ENCODE measurements at places on chromosomes 2 and 18.

- DNase-seq: no peak
Measured at GRCh38 chr2:32284321-32284720, 6.6 kb downstream of the YIPF4 start.

DNA sequence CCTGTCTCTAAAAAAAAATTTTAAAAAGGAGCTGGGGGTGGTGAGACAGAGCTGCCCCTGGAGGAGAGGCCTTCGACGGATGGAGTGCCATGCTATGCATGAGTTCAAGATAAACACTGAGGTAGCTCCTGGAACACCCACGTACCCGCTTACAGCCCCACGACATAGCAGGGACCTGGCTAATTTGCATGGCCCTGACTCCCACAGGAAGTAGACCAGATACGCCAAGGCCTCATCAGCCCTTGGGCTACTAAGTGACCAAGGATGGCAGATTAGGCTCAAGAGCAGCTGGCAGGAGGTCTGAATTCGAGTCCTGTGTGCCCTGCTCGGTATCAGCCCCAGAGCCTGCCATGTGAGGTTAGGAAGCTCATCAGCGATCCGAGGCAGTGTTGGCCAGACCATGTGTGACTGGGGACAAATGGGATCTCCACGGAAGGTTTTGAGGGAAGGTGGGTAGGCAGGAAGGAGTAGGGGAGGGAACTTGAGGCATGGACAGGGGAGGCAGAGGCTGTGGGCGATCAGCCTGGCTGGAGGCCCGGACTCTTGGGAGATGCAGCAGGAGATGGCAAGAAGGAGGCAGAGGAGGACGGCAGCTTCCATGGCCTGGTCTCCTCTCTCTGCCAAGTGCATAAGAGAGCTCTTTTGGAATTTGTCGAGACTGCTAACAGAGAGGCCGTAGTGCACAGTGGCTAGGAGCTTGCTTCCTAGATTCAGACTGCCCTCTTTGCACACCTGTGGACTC is 218.3 kb downstream of the GLI2 start:
- no peak for DNase-seq

DNA sequence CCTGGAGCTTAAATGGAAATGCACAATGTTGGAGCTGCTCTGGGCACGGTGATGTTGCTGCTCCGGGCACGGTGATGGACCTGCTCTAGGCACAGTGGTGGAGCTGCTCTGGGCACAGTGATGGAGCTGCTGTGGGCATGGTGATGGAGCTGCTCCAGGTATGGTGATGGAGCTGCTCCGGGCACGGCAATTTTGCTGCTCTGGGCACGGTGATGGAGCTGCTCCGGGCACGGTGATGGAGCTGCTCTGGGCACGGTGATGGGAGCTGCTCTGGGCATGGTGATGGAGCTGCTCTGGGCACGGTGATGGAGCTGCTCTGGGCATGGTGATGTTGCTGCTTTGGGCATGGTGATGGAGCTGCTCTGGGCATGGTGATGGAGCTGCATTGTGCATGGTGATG is 79.7 kb downstream of the LDLRAD4 start:
- no peak for DNase-seq

GRCh38 chr18:79395761-79396404 is at the start of gene NFATC1:
TSS of gene NFATC1 (plus strand) at chr18:79395930. CDS start at chr18:79396225, 295 bp downstream.
- no peak for DNase-seq

GRCh38 chr2:145043399-145043834 is 523.5 kb upstream of the ZEB2 start:
- DNase-seq: no peak

DNA sequence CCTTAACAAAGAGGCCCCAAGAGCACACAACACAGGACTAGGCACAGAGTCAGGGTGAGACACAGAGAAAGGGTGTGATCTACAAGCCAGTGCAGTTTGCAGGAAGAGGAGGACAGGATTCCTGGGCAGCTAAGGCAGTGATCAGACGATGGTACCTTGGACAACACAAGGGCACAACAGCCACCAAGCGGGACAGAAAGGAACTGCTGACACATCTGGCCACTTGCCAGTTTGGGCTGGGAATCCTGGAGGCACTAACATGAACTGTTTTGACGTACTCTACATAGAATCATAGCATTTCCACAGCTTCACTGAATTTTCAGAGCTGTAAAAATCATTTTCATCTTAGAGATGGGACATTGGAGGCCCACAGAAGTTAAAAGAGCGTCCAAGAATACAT is 221.5 kb upstream of the SLC35G4 start:
- no peak for DNase-seq

GRCh38 chr18:65906621-65907034 is 155.8 kb downstream of the CDH7 start:
- DNase-seq: no peak

- no peak for DNase-seq
Measured at GRCh38 chr2:60565472-60565871, 12.0 kb upstream of the BCL11A start.

DNA sequence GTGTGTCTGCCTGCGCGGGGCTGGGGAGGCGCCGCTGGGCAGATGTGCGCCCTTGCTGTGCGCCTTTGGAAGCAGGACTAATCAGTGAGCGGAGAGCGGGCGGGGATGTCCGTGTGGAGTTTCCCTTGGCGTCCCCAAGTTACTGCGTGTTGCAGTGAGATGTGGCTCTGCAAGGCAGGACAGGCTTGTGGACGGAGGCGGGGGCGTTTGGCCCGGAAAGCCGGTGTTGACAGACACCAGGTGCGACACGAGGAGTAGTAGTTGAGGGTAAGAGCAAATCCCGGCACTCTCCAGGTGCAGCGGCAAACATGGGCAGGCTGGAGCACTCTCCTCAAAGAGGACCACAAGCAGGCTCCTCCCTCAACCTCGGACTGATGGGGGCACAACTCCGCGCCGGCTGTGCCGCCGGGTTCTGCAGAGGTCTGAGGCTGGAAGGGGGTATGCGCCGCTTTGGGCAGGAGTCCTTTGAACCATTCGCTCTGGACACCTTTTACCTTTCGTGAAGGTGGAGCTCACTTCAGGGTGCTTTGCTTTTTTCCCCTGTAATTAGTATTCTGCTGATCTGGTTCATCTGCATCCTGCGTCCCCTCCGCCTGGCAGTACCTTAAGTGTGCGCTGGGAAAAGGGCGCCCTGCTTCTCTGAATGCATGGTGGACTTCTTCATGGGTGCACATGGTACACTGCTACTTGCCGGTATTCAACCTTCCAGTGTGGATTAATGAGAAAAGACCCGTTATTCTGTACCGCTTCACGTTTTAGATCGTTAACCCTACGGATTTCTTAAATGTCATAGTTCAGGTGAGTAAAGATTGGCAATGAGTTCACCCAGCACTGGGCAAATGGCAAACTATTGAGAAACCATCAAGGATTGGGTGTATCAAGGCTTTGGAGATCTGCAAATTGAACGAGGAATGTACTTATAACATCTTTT is 608 bp downstream of the CDH7 start:
- no peak for DNase-seq

GRCh38 chr2:25358836-25359235 is 17.1 kb upstream of the DNMT3A start:
- no peak for DNase-seq

DNA sequence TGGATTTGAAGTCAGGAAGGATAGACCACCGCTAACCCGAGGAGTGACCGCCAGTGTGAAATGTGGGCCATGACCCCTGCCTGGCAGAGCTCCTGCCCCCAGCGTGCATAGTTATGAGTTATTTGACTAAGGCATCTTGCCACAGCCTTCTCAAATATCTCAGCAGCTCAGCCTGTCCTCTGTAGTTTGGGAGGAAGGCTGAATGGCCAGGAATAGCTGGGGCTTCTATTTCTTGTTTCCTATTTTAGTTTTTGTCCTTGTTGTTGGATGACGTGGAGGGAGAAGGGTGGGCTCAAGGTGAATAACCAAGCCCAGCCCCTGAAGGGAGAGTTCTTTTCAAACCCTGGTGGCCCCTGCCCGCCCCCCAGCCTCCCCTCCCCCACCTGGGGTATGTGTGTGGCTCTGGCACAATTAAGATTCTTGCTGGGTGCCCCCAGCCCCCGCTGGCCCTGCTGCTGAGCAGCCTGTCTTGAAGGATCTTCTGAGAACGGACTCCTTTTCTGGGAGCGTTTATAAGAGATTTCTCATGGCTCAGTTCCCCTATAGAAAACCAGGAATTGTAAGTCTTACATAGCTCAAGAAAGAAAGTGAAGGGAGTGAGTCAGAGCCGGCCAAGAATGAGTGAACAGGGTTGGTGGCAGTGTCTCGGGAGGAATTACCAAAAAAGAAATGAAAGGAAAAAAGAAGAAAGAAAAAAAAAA is 157.4 kb downstream of the GLI2 start:
- DNase-seq: no peak

GRCh38 chr2:73109431-73110167 is 3.1 kb downstream of the RAB11FIP5 start:
- DNase-seq: no peak

DNA sequence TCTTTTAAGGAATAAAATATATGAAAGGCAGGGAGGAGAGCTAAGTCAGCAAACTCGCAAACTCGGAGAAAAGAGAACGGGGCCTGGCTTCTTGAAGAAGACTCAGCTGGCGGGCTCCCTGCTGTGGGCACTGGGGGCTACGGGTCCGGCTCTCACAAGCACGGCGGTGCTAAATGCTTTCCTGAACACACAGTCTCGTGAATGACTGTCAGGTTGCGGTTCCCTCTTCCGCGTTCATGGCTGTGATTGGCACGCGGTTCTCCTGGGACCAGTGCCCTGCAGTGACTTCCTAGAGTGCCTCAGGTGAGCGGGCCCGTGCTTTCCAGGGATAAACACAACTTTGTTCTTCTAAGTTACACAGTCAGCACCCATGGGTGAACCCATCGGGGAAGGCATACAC is 208.4 kb downstream of the HDAC4 start:
- DNase-seq: no peak

GRCh38 chr2:5982903-5983265 is 290.7 kb downstream of the SOX11 start:
- DNase-seq: no peak

DNA sequence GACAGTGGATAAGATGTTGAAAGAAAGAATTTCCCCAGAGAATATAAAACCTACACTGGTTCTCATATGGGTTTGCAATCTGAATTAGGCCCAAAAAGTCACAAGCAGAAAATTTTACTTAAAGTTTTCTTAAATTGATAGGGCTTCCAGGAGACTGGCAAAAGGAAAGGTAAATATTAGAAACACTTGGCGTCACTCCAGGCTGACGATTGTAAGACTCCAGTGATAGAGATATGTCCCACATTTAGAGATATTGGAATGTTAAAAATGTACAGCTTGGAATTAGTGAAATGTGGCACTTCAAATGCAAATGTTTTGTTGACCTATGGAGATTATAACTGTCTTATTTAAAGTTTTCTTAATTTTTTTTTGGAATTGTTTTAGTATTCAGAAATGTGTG is 14.0 kb downstream of the YIPF4 start:
- no peak for DNase-seq

DNA sequence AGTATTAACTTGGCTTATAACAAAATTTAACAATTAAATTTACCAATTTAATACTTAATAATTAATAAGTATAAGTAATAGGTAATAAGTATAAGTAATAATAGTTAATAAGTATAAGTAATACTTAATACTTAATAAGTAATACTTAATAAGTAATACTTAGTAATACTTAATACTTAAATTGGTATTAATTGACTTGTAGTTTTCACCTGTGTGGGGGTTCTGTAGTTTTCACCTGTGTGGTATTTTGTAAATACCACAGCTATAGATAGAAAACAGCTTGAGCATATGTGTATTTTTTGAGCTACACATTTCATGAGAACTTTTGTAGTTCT is 55.4 kb downstream of the MAPRE2 start:
- no peak for DNase-seq

GRCh38 chr18:35457140-35457704 is 40.5 kb downstream of the INO80C start:
- DNase-seq: no peak

GRCh38 chr2:44941551-44942234 is at the start of gene SIX3:
TSS of gene SIX3 (plus strand) at chr2:44941702. CDS start at chr2:44942105, 403 bp downstream.
- DNase-seq: no peak

- no peak for DNase-seq
Measured at GRCh38 chr18:50656396-50656795, 96.5 kb downstream of the MAPK4 start.

GRCh38 chr2:160042054-160042453 is 20.4 kb downstream of the PLA2R1 start:
- no peak for DNase-seq

GRCh38 chr2:46885376-46885775 is 30.2 kb downstream of the MCFD2 start:
- no peak for DNase-seq

DNA sequence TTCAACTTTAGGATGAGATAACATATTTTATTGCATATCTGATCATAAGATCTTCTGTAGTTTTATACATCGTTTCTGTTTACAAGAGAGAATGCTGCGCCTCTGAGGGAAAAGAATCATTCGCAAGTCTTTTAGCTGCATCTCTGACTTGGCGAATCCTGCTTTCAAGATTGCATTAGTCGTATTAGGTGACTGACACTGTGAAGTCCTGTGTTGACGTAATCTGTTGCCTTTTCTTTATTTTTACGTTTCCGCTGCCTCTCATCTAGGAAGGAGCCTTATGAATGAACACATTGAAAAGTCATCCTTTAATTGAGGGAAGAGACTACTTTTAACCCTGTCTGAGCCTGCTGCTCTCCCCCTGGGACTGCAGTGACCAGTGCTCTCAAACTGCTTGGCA is 101.5 kb downstream of the LDLRAD4 start:
- no peak for DNase-seq

DNA sequence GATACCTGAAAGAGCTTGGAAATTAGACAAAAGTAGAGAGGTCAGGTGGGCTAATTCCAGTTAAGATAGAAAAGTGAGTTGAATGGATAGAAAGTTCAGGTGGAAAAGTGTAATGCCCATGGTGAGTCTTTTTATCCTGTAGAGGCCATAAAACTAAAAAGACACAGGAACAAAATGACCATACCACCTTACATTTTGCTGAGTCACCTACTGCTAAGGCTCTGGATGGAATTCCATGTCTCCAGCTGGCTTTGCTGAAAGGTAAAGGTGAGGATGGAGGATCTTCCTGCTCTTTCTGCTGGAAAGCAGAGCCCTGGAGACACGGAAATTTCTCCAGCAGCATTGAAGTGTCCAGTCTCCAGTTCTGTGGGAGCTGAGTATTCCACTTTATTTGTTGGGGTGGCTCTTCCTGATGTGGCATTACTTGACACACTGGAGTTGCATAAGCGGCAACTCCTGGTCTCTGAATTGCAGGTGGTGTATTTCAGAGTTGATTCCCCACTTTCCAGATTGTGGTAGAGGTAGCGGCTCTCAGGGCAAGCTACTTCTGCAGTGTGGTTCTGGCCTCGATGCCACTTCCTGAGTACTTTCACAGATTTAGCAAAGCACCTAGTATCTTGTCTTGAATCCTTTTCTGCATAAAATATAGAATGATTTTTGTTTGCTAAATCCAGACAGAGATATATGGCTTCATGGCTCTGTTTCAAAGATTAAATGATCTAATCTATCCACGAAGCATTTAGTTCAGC is 10.7 kb downstream of the IL1RL2 start:
- DNase-seq: no peak

DNA sequence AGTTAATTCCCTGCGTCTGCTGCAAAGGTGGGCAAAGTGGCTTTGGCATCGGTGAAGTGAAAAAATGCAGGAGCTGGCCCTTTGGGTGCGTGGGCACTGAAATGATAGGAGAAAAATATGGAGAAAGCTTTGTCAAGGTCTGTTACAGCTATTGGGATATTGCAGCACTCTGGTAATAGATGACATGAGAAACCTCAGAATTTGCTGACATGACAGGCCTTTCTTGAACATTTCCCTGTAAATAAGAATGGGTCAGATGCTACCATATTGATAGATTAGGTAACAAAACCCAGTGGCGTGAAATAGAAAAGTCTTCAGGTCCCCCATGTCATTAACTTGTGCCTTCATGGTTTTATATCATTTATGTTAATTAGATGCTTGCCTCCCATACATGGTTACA is 12.4 kb upstream of the DSG4 start:
- DNase-seq: no peak

Data from GM12892 (cell line).